ENCODE measurements at places on chromosomes 5 and 9.

DNA sequence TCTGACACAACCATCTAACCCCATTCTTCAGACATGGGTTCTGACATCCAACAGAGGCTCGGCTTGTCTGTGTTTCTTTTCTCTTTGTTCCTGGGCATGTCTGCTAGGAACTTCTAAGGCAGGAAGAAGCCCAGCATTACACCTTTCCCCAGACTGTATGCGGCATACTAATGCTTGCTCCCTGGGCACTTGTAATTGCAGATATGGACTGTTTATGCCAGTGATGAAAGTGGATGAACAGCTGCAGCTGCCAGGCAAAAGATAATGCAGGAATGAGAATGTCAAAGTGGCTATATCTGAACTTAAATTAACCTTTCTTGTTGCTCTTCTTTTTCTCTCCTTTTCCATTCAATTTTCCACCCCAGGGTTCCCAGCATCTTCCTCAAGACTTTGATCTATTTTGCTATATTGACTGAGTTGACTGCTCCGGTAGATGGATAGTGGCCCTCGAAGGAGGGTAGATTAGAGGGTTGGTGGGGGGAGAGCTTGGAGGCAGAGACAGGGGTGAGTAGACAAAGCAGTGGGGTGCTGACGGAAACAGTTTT, 344.4 kb downstream of the MAN2A1 start:
- no peak for DNase-seq

DNA sequence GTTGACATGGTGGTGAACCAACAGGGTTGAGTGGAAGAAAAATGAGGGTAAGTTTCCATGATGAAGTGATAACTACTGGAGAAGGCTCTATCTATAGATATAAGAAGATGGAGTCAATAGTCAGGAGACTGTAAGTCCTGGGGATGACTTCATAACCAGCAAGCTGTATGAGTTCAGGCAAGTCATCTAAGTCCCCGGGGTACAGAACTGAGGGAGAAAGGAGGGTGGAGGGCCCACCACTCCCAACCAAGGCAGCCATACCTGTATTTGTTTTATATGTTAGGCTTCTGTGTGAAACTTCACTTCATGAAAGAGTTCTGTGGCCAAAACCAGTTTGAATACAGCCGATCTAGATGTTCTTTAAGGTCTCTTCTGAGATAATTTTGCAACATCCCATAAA, 53.3 kb upstream of the IFNE start:
- DNase-seq, result no peak

DNA sequence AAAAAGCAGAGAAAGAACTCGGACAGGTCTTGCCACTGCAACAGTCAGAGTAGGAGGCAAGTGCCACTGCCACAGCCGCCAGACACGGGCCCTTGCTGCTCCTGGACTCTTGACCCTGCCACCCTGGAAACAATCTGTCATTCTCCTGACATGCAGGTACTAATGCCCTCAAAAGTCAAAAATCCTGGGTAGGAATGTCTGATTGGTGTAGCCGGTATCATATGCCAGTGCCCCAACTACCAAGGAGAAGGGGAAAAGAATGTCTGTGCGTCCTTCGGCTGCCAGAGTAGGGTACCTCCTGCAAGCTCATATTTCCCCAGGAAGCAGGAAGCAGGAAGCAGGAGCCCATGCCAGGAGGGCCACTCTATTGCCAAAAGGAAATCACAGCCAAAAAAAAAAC, 30.5 kb upstream of the F2RL1 start:
- DNase-seq, result no peak

- no peak for DNase-seq
Measured at GRCh38 chr9:117403403-117403811, 11.4 kb downstream of the ASTN2 start.

- DNase-seq, result no peak
Measured at GRCh38 chr5:69492391-69492922, at the start of gene OCLN. TSS of gene OCLN (plus strand) at chr5:69492790. CDS start at chr5:69504245, 11,455 bp downstream.

DNA sequence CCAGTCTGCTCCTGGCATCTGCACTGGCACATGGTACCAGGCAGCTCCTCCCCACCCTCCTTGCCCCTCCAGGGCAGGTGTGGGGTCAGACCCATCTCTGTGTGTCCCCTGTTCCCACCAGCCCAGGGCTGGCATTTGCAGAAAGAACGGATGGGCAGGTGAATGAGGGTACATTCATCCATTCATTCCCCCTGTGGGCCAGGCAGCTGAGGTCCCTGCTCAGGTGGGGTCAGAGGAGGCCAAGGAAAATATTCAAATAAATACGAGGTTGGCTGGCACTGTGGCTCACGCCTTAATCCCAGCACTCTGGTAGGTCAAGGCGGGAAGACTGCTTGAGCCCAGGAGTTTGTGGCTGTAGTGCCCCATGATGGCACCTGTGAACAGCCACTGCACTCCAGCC, 25.0 kb upstream of the PHYKPL start:
- DNase-seq, result no peak

- no peak for DNase-seq
Measured at GRCh38 chr5:59133764-59134261, 550.9 kb downstream of the RAB3C start.

DNA sequence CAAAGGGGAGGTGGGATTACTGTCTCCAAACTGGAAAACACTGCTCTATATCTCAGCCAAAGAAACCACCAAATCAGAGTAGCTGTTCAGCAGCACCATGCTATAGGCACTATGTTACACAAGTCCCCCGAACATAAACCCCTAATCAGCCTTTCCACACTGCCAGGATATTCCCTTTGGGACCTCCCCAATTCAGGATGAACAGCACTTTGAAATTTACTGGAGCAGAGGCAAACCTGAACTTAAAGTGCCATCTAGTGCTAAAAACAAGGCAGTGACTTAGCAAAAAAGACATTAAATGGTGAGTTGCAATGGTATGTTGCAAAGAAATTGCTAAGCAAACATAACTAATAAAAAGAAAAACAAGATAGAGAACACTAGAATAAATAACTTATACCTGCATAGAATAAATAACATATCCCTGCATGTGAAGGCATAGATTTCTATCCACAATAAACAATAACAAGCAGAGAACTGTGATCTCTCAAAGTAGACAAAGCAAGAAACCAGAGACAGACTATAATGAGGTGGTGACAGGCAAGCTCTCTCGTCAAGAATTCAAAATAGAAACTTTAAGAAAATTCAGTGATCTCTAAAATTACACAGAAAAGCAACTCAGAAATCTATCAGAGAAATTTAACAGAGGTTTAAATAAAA, 584.4 kb upstream of the ACO1 start:
- no peak for DNase-seq

- DNase-seq, result no peak
Measured at GRCh38 chr5:80266566-80266965, 10.7 kb upstream of the SERINC5 start.

GRCh38 chr9:95038666-95039065, 278.8 kb downstream of the FANCC start:
- no peak for DNase-seq

- DNase-seq, result no peak
Measured at GRCh38 chr5:1660001-1660400, 136.2 kb upstream of the LPCAT1 start.

DNA sequence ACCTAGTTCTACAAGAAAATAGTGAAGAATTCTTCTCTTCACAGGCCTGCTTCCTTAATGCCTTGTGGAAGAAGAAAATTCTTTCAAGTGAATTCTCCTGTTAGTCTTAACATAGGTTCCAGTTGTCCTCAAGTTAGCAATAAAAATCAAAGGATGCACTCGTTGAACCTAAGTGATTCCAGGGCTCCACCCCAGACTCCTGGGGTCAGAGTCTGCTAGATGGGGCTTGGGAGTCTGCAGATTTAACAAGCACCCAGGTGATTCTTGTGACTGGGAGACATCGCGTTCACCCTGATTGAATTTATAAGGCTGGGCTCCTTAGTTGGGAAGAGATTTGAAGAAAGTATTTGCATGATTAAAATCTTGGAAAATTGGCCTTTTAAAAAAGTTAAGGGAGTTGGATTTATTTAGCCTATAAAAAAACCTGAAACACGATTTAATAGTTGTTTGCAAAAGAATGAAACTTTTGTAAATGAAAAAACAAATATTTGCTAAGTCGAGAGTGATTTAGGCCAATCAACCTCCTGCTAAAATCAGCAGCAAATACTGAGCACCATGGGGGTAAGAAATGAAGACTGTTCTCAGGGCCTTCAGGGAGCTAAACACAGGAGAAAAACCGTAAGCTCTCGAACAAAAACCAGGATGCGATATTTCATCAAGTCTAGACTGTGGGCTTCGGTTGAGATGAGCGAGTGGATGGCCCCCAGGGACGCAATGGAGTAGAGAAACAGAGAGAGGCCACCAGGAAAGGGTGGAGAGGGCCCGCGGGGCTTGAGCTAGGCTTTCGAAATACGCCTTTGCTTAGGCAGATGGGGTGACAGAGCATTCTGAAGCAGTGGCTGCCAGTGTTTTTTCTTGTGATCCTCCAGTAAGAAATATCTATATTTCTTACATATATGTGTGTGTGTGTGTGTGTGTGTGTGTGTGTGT, 86.9 kb upstream of the TTC23L start:
- no peak for DNase-seq

DNA sequence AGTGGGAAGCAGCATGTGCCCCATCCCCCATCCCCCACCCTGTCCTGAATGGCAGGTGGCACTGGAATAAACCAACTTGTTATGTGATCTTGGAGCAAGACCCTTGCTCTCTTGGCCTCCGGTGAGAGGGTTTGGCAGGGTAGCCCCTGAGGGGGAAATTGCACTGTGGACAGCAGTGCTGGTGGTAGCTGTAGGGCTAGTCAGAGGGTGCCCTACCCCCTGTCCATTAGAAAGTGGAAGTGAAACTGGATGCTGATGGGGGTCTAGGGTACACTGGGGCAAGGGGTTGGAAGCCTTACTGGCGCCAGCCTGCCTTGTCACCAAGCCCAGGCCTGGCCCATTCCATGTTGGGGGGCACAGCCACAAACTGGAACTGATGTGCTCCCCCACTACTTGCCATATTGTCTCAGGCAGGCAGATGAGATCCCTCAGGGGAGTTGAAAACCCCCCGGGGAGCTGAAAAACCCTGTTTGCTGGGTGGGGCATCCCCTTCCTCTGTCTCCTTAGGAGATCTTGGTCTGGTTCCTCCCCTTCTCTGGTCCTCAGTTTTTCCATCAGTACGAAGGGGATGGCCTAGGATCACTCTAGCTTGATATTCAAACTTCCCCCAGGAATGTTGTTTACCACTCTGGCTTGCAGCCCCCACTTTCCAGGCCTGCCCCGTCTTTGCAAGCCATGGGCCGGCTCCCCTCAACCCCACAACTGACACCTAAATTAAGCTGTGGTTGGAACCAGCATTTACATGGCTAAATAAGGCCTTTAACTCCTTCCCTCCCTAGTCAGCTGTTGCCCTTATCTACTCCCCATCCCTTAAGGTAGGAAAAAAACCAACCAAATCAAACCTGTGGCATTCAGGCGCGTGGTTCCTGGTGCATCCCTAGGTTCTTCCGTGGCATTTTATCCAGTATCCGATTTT, 14.4 kb upstream of the SYNPO start:
- no peak for DNase-seq

- DNase-seq, result no peak
Measured at GRCh38 chr5:90214991-90215390, 194.6 kb downstream of the CETN3 start.

DNA sequence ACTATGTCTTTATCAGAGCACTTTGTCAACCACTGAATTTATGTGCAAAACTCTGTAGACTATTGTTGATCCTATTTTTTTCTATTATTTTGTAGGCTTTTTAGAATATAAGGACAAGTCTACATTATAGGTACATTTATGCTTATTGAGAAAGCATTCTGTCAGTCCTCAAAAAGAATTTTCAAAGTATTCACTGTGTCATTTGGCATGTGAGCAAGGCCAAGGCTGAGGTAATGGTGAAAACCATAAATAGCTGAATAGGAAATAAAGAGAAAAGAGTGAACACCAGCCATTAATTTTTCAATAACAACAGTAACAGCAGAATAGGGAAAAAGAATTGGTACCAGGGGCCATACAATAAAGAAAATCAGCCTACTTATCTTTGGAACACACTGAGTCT, 21.0 kb downstream of the SKIC3 start:
- DNase-seq, result no peak

- no peak for DNase-seq
Measured at GRCh38 chr5:145806923-145807322, 28.2 kb downstream of the PRELID2 start.

DNA sequence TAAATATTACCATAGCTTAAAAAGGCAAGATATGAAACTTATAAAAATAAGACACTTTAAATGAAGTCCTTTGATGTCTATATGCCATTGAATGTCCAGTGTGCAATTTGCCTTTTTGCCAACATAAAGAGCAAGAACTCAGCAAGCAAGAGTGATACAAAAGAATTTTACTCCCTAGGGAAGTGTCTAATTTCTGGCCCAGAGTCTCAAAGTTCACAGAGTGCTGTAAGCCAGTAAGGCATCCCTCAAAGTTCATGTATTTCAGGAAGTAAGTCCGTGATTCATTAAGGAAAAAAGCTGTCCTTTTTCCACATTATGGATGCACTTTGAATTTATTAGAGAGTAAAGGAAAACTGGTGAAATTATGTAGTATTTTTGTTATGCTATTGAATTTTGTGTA, 185.2 kb downstream of the CCDC171 start:
- no peak for DNase-seq

All from HL-60 (cell line).